ENCODE measurements at places on chromosomes 13 and 19.

DNA sequence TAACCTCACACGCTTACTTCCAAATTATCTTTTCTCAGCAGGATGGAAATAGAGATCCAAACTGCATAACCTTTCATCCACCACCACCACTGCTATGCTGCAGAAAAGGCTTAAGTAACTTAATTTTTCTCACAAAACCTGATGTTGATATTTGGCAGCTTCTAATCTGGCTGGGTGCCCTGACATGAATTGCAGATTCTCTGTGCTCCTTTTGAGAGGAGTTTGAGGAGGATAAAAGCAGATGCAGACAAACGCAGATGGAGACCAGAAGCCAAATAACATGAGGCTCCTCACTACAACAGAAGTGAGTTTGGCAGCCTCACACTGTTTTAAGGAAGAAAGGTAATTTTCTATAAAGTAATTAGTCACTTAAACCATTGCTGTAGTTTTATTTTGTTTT, 646.2 kb upstream of the ATXN8OS start:
- no peak for DNase-seq

DNA sequence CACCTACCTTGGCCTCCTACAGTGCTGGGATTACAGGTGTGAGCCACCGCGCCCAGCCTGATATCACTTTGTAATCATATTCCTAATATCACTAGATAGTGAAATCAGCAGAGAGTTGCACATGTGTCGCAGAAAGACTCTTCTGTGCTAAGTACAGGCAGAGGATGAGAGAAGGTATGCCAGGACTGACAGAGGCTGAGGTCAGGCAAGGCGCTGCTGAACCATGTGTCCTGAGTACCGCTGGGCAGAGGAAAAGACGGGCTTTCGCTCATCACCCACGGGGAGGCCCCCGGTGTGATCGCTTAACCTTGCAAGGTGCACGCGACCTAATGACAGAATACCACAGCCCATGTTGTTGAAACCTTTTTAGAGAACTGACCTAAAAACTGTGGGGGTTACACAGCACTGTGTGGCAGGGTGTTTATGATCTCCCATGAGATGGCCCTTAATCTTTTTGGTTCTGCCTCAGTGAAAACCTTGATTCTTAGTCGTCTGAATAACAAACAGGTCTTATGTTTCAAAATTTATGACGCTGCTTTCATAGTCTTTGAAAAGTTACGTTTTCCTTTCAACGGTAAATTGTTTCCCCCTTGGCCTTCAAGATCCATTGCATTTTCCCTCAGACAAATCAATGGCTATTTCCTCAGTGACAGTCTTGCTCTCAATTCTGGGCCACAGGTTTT, 12.2 kb downstream of the GJA3 start:
- DNase-seq: no peak

- no peak for DNase-seq
Observed at GRCh38 chr13:91459485-91459884, 61.1 kb downstream of the GPC5 start.

DNA sequence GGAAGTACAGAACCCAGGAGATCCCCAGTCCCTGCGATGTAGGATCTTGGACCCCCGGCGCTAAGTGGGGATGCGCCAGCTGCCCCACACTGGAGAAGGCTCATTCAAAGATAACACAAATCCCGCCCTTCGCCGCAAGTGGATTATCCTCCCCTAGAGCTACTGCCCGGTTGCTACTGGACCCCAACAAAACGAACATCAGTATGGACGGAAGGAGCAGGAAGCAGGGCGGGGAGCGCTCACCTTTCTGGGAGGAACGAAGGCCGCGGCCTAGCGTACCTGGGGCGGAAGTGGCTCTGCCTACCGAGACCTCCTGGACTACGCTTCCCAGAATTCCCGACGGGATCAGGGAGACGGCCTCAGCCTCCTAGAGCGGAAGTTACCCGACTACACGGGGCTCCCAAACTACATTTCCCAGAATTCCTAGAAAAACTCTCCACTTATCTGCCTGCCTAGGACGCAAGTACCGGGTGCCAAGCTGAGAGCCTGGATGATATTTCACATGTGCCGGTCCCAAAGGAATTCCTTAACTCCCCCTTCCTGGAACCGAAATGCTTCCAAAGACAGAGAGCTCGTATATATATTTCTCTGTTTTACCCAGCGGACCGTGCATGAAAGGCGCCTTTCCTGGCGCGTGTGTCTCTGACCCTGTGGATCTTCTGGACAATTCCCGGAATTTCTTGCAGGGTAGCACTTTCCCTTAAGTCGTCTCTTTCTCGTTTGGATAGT, at the start of gene ZNF112:
ZNF112 (minus strand) TSS at position 298 of the 729 bp plus-strand sequence. CDS start 16,141 bp downstream, outside the sequence.
- no peak for DNase-seq

- DNase-seq: no peak
Observed at GRCh38 chr19:17486545-17487240, 16.4 kb downstream of the SLC27A1 start.

- DNase-seq: no peak
Observed at GRCh38 chr13:20708216-20708615, 4.7 kb downstream of the IL17D start.

- DNase-seq: no peak
Observed at GRCh38 chr13:86563308-86563707, 764.1 kb upstream of the SLITRK6 start.

GRCh38 chr13:97015661-97016350, 21.5 kb upstream of the OXGR1 start:
- DNase-seq: no peak

- DNase-seq: no peak
Observed at GRCh38 chr13:87877477-87877876, 206.3 kb downstream of the SLITRK5 start.

DNA sequence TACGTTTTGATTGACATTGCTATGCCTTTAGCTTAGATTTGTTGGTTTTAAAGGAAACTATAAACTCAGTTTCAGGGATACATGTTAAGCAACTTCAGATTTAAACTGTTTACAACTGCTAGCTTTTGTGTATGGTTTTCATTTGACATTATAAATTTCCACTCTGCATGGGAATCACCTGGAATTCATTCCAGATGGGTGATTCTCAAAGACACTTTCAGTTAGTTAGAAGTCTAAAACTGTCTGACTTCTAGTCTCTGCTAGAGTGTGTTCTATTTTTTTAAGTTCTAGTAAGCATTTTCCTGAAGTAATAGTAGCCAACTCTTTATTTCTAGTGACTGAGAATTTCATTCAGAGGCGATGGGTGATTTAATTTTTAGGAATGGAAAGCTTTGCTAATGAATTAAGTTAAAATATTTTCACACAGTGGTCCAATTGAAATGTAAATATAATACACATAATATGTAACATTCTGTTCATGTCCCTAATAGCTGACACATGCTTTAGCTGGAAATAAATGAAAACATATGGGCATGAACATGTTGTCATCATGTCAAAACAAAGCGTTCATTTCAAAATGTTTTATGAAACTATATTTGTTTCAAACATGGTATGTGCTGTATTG, 58.3 kb upstream of the CSNK1A1L start:
- DNase-seq: no peak

GRCh38 chr19:49374665-49375434, 11.2 kb downstream of the DKKL1 start:
- DNase-seq: no peak

DNA sequence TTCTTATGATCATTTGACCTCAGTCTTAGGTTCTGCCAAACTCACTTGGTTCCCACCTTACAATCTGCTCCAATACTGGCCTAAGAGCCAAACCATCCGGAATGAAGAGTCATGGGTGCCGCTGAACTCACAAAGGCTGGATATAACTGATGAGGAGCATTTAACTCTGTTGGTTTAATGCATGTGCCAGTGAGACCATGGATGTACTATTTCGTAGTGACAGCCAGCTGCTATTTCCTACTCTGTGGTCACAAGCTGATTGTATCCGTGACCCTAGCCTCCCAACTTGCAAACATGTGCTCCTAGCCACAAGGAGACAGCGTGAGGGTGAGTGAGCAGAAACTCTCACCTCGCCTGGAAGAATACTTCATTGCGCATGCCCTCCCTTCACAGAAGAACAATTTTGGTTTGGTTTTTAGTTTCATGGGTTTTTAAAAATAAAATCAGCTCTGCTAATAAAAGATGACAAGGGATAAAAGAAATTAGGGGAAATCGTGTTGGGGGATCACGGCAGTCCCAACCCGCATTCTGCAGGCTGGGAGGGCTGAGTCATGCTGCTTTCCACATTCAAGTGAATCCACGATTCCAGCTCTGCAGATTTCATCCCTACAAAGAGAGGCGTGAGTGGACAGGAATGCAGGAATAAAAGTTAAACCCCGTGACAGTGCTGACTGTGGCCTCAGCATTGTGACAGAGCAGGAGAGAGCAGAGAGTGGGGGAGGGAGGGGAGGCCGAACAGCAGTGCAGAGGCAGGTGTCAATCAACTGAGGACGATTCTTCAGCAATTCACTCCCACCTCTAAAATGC, 66.8 kb upstream of the RAP2A start:
- no peak for DNase-seq

- no peak for DNase-seq
Observed at GRCh38 chr13:30832845-30833332, 73.2 kb upstream of the MEDAG start.

GRCh38 chr19:37867831-37868230, 38.6 kb downstream of the WDR87 start:
- DNase-seq: no peak

GRCh38 chr13:33940898-33941297, 122.9 kb downstream of the RFC3 start:
- no peak for DNase-seq

DNA sequence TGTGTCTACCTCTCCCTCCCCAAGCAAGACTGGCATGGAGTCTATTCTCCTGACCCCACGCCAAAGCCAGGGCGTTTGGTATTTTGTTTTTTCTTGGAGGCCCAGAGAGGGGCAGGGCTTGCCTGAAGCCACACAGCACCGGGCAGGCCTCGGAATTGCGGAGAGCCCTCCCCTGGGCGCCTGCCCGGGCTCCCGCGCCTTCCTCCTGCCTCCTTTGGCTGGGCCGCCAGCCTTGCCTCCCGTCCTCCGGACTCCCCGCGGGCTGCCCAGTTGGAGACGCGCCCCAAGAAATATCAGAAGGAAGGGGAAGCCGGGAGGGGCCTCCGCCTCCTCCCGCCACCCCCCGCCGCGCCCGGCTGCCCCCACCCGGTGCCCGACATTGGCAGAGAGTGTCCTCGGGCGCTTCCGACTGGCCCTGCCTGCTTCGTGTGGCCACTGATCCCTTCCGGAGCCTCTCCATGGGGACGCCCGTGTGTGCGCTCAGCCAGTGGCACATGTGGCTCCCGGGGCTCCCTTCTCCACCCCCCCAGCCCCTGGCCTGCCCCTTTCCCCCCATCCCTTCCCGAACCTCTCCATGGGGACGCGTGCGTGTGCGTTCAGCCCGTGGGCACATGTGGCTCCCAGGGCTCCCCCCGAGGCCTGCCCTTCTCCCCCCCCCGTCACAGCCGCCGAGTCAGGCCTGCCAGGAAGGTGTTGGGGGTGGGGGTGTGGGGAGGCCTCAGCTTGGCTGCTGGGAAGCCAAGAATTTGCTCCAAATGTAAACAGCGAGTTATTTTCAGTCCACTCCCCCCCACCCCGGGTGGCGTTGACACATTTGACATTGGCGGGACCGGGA, 37.3 kb downstream of the NFIC start:
- DNase-seq: no peak

GRCh38 chr13:95880331-95880730, 172.9 kb downstream of the UGGT2 start:
- DNase-seq: no peak

DNA sequence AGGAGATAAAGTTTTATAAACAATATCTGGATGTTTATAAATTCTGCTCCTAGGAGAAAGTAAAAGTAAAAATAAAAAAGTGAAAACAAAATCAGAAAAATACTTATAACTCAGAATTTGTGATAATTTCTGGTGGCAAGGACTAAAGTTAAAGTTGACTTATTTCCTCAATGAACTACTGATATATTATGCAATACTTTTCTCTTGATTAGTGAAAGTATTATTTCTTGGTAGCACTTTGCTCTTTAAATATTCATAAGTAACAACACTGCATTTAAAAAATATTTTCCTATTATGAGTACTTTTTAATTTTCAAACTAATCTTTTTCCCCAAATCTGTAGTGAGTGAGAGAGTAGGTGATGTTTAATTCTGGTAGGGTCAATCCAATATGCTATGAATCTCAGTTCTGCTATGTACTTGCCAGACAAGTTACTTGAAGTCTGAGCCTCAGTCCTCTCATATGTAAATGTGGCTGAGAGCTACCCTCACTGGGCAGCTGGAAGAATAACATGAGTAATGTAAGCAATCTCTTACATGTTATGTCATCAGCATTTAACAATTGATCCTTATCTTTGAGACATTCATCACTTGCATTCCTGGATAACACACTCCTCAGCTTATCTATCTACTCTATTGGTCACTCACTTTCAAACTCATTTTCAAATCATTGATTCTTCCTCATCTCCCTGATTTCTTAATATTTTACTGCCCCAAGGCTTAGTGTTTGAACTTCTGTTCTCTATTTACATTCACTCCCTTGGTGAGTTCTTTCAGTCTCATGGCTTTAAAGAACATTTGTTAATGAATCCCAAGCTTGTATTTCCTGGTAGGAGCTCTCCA, 239.0 kb downstream of the RGCC start:
- DNase-seq: no peak

- DNase-seq: no peak
Observed at GRCh38 chr13:24074678-24075077, 85.8 kb upstream of the SPATA13 start.

DNA sequence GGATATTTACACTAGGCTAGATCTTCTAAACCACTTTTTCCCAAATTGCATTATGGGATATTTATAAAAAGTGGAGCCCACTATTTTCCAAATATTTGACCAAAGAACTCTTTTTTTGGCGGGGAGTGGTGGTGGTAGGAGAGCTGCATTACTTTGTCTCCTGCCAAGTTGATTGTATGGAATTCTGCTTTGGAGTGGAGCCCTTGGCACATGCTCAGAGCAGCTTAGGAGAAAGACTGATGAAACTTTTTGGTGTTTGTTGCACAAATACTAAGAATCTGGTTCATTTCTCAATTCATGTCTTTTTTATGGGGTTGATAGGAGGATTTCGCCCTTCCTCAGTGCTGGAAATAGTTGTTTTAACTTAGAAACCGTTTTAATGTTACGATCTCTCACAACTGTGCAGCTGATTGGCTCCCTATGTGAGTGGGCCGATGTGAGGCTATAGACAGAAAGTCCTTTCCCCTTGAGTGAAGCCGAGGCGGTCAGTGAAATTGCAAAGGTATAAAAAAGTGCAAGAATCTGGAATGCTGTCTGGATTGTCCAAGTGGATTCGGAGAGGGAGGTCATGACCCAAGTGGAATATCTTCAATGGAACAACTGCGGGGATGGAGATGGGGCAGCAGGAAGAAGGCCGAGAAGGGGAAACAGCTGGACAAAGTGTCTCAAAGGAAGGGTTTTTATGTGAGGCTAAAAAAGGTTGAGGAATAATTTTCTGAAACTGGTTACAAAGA, 415.9 kb downstream of the FGF9 start:
- DNase-seq: no peak

- DNase-seq: no peak
Observed at GRCh38 chr13:92661406-92661805, 565.2 kb upstream of the GPC6 start.

- no peak for DNase-seq
Observed at GRCh38 chr13:109021558-109021957, 392.1 kb downstream of the MYO16 start.

DNA sequence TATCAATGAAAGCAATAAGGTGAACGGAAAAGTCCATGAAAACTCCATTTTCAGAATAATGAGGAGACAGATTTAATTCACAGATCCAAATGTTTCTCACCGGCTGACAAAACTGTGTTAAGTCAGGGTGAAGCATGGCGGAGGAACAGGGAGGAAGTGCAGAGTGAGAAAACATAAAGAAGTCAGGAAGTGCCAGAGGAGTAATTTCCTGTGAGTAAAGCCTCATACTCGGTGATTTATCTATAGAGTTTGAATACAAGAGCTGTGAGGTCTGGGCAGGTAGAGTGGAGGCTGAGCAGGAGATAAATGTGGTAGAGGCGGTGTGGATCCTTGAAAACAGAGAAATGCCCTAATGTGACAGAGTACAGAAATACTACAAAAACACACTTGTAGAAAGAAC, 11.4 kb downstream of the CARD8 start:
- no peak for DNase-seq
